ENCODE measurements at places on chromosomes 2 and 18.

DNA sequence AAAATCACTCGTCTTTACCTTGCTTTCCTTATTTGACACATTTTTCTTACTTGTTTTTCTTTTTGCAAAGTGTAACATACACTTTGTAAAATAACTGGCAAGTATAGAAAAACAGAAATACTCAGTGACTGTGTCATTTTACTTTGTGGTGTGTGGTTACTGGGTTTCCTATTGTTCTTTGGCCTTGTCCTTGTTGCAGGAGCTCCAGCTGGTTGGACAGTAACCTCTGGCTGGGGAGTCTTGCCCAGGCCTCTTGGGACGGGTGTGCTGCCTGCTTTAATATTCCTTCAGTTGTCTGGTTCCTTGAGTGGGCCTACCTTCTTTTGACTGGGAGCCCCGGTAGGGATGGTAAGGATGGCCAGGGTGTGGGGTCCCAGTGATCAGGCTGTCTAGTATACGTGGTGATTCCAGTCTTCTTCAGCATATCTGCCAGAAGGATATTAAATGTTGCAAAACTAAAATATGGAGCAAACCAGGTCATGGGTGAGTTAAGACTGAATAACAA is 53.8 kb downstream of the RNF144A start:
- no peak for DNase-seq

DNA sequence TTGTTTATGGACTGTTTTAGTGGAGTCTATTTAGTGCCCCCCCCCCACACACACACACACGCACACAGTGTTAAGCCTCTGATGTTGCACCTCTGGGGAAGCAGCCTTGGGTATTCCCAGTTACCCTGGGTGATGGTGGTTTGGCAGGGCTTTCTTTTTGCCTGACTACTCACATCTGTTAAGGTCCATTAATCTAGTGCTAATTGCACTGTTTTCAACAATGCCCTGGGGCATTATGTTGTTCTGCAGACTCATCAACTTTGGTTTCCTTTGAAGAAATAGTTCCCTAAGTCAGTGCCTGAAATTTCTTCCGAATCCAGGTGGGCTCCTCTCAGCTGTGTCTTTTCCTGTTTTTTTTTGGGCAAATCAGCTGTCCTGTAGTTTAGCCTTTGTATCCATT is 34.7 kb downstream of the SPOPL start:
- no peak for DNase-seq

DNA sequence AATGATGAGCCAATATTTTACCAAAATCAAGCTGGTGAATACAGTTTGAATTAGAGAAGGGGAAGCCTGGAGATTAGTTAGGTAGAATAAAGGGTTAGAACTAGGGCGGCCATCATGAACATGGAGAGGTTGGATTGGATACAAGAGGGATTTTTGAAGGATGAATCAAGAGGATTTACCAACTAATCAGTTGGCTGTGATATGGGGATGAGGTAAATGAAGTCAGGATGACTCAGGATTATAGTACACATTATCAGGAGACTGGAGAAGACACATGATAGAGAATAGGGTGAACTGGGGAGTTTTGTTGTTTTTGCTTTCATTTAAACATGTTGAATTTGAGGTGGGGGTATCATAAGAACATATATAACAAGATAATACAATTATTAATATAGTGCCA is 73.8 kb upstream of the PROKR1 start:
- DNase-seq, result no peak

- DNase-seq, result no peak
Measured at GRCh38 chr2:20496076-20496872, 49.4 kb downstream of the RHOB start.

- no peak for DNase-seq
Measured at GRCh38 chr2:112665113-112665780, 19.5 kb downstream of the SLC20A1 start.

- no peak for DNase-seq
Measured at GRCh38 chr18:79379931-79380815, 15.6 kb upstream of the NFATC1 start.

GRCh38 chr18:64180171-64180570 is 31.3 kb upstream of the LINC00305 start:
- DNase-seq, result no peak

DNA sequence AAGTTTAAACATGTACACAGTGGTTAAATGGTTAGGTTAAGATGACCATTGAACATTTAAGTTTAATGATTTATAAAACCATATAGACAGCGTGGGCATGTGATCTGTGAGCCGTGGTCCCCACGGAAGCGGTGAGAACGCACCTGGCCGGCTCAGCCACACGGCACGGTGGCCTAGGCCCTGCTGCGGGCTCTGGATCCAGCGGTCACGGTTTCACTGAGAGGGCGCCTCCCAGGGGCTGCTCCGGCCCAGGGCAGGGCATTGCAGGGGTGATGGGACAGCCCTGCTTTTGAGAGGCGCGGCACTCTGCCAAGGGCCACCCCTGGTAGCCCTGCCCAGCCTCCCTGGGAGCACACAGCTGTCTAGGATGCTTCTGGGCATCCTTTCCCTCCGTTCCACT is 124.9 kb downstream of the RGPD3 start:
- DNase-seq, result no peak

DNA sequence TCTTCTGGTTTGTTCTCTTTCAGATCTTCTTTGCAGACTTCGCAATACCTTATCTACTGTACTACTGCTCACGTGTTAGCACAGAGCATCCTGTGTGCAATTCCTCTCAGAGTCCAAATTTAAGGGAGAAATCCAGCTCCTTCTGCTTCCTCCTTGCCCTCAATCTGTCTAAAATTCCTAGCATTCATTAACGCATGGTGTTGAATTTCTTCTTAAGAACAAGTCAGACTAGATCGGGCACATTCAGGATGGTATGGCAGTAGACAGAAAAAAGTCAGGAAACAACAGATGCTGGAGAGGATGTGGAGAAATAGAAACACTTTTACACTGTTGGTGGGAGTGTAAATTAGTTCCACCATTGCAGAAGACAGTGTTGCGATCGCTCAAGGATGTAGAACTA is 206.1 kb upstream of the CDH7 start:
- DNase-seq, result no peak

GRCh38 chr2:234454433-234454832 is 42.4 kb downstream of the ARL4C start:
- DNase-seq, result no peak

DNA sequence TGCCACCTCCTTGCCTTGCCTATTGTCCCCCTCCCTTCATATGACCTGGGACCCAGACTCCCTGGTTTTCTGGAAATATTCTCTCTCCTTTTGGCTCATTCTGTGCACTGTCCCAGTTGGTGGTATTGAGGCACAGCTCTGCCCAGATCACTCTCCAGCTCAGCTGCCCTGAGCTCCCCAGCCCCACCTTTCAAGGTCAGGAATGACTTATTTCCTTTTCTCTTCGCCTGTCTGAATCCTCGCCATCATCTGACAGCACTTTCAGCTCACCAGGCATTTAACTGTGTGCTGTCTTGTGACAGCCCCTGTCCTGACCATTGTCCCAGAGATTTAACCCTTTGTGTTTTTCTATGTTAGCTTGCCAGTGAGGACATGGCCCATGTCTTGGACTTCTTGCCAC is 133.0 kb downstream of the MSH2 start:
- DNase-seq, result no peak

GRCh38 chr2:59939236-59939635 is 614.2 kb downstream of the BCL11A start:
- DNase-seq, result no peak

Measured in activated CD4-positive, alpha-beta T cell treated with anti-CD3 and anti-CD28 coated beads for 24 hours (primary cell).